Stimulated activated CD4-positive, alpha-beta T cell treated with anti-CD3 and anti-CD28 coated beads, Interleukin-12 subunit alpha, Interleukin-12 subunit beta, amount 100 ng/mL, for 24 hours (primary cell): ENCODE measurements at places on chromosomes 1 and 21.

GRCh38 chr1:25004355-25004754 is 74.3 kb upstream of the RUNX3 start:
- no peak for DNase-seq

GRCh38 chr1:51341876-51342496 is 11.6 kb upstream of the TTC39A start:
- DNase-seq: no peak

- DNase-seq: no peak
These were observed 21.4 kb downstream of the MRAP start for GRCh38 chr21:32320059-32320458.

DNA sequence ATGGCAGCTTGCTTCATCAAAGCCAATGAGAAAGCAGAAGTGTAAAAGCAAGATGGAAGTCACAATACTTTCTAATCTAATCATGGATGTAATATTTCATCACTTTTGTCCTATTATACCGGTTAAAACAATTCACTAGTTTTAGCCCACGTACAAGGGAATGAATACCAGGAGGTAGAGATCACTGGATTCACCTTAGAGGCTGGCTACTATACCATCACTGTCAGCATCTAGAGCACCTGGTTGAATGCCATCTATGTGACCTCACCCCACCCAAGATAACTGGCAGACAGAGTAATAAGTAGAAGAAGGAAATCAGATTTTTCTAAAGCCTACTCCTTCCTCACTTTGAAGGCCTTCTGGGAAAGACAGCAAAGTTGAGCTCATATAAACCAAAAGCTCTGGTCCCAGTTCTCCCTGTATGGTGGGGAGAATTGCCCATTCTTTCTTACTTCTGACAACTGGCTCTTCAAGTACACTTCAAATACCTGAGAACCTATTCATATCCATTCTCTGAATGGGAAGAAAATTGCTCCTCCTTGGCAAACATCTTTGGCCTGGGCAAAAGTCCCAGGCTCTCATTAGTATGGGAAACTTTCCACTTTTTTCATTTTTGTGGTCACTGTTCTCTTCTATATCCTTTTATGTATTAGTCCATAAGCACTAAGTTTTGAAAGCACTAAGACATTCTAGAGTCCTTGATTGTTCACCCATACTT is 24.8 kb downstream of the HSD3B1 start:
- DNase-seq: no peak

DNA sequence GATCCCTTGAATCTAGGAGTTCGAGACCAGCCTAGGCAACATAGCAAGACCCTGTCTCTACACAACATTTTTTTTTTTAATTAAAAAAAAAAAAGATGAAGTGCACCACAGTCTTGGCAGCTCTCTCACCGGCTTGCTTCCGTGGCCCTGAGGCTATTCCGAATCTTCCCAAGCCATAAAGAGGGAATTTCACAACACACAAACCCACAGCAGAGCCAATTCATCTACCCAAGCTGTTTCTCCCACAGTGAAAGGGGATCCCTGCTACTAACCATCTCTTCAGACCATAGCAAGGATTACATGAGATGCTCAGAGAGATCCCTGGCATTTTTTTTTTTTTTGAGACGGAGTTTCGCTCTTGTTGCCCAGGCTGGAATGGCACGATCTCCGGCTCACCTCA is 8.3 kb upstream of the CHD5 start:
- DNase-seq: no peak
